ENCODE measurements at places on chromosomes 12 and 14. TPM values are rescaled to one million over a fixed set of nuclear protein-coding genes. Genes with fewer than 3 reads are reported as not detected.

RFX4 gene
- total RNA-seq, result not detected

FAM90A1 gene
- not detected for total RNA-seq

CPM gene
- total RNA-seq, result 11.2 TPM

GRIP1 gene
- total RNA-seq, result 9.2 TPM

CAPRIN2 gene
- 28.6 TPM for total RNA-seq

SERPINA5 gene
- total RNA-seq, result 0.49 TPM

PTGDR gene
- not detected for total RNA-seq

DNA sequence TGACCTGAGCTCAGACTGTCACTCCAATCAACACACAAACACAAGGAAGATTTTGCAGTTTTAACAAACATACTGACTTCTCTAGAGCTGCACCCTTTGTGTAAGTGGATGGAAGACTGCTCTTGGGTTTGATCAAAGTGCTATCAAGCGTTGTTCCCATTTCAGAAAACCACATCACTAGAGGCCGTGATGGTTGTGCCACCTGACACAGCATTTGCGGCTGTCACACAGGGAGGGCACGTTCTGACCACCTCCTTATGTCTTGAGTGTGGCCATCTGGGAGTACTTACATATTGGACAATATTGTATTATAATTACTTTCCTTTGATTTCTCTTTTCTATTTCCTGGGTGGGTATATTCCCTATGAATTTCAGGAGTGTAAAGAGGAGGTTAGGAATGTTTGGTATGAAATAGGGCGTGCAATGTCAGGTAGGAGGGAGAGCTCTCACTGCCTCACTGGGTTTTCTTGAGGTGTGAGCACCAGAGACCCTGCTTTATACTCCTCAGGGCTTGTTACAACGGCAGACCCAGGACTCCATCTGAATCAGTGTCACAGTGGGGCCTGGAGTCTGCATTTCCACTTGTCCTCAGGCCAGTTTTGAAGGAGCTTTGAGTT, 74.3 kb downstream of the SYNE3 start:
- H3K27me3 ChIP-seq, result no peaks in the 10 kb centered on the region
- no peak overlapping the region for H3K4me3 ChIP-seq
- H3K36me3 ChIP-seq, result no peaks in the 10 kb centered on the region
- no peak for DNase-seq
- H3K4me1 ChIP-seq, result no peaks in the 10 kb centered on the region

- no peaks in the 10 kb centered on the region for H3K27me3 ChIP-seq
- H3K4me1 ChIP-seq, result no peaks in the 10 kb centered on the region
- no peak for DNase-seq
- H3K36me3 ChIP-seq, result no peaks in the 10 kb centered on the region
These were observed 144.8 kb downstream of the ASCL1 start for GRCh38 chr12:103102225-103102744.

DNA sequence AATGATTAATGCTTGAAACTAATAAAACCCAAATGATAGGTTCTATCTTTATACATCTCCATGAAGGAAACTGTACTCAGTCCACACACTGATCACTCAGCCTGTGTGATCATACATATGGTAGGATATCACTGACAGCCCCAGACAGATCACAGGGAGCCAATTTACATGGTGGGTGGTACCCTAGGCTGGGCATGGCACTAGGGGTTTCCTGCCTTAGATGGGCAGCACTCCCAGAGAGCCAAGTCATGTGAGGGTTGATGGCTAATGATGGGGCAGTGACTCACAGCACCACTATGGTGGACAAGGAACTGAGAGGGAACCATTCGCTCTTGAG, 89.6 kb upstream of the PTPRR start:
- H3K4me1 ChIP-seq, result no peaks in the 10 kb centered on the region
- no peak for DNase-seq
- H3K4me3 ChIP-seq, result no peak overlapping the region
- H3K27me3 ChIP-seq, result no peaks in the 10 kb centered on the region

GRCh38 chr12:79706156-79706555, 15.4 kb upstream of the PAWR start:
- no peak overlapping the region for H3K4me3 ChIP-seq
- H3K27me3 ChIP-seq, result no peaks in the 10 kb centered on the region
- no peak for DNase-seq
- no peaks in the 10 kb centered on the region for H3K4me1 ChIP-seq
- no peaks in the 10 kb centered on the region for H3K36me3 ChIP-seq

DNA sequence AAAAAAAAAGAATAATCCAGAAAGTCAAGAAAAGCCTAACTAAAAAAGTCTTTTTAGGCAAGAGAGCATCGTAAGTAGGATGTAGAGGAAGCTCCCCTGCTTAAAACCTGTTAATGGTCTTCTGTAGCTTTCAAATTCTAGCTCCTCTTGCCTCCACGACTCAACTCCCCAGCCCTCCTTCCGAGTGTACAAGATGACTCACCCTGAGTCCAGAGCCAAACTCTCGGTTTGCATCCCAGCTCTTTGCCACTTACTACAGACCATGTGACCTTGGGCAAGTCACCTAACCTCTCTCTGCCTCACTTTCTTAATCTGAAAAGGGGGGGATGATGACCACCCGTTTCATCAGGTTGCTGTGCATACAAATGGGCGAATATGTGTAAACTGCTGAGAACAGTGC, 460.4 kb downstream of the DPF3 start:
- no peak for DNase-seq
- H3K27me3 ChIP-seq, result no peaks in the 10 kb centered on the region
- H3K4me1 ChIP-seq, result no peaks in the 10 kb centered on the region
- no peaks in the 10 kb centered on the region for H3K36me3 ChIP-seq
- no peak overlapping the region for H3K27ac ChIP-seq

DNA sequence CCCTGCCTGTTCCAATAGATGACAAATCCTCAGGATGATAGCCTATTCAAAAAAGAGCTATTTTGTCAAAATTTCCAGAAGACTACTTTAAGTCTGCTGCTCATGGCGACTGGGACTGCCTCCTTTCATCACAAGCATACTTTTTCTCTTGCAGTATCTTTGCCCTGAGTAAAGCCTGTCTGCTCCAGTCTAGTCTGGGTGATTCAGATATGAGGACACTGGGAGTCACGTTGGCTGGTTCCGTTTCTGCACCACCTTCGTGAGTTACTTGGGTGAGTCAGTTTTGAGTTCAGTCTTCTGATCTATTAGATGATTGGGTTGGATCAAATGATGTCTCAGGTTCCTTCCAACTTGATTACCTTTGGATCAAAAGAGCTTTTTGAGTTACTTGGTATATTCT, 301.3 kb upstream of the STXBP6 start:
- H3K4me1 ChIP-seq, result no peaks in the 10 kb centered on the region
- H3K4me3 ChIP-seq, result no peak overlapping the region
- no peaks in the 10 kb centered on the region for H3K27me3 ChIP-seq
- DNase-seq, result no peak
- H3K27ac ChIP-seq, result no peak overlapping the region

DNA sequence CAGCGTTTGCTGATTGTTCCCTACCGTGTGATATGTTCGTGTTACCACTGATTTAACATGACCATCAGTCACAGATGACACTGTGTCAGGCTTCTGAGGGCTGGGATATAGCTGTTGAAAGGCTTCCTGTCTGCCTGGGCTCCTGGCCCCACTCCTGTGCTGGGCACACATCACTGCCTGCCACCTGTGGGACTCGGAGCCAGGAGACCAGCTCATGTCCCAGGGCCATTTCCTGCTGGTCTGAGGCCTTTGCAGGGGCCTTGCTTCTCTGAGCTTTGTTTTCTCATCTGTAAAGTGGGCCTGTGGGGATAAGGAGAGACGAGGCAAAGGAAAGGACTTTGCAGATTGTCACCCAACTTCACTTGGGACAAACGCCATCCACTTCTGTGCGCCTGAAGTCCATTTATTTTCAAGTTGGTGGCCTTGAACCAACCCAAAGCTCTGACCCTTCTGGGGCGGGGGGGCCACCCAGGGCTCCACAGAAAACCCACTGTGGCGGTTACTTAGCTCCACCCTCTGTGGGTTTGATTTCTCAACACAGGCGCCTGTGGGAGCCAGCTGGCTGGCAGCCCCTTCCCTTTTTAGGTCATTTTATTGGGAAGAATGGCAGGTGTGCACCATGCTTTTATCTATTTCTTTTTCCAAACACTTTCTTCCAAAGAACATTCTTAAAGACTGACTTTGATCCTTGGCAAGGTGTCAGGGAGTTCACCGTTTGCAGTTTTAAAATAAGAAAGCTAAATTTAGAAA, 54.1 kb downstream of the BEGAIN start:
- peak overlapping the region; percentile 44 for H3K27ac ChIP-seq
- no peaks in the 10 kb centered on the region for H3K27me3 ChIP-seq
- no peaks in the 10 kb centered on the region for H3K36me3 ChIP-seq
- no peak for DNase-seq
- peaks cover 34% of the 10 kb centered on the region for H3K4me1 ChIP-seq

GRCh38 chr14:84789012-84789411, 740.9 kb upstream of the FLRT2 start:
- H3K27me3 ChIP-seq, result no peaks in the 10 kb centered on the region
- no peak overlapping the region for H3K27ac ChIP-seq
- no peaks in the 10 kb centered on the region for H3K4me1 ChIP-seq
- H3K36me3 ChIP-seq, result no peaks in the 10 kb centered on the region
- no peak overlapping the region for H3K4me3 ChIP-seq
- no peak for DNase-seq

- no peak overlapping the region for H3K27ac ChIP-seq
- H3K4me3 ChIP-seq, result no peak overlapping the region
- peaks cover 13% of the 10 kb centered on the region for H3K4me1 ChIP-seq
- DNase-seq, result no peak
- no peaks in the 10 kb centered on the region for H3K27me3 ChIP-seq
These were observed 35.8 kb downstream of the NUMB start for GRCh38 chr14:73422515-73422914.

- no peaks in the 10 kb centered on the region for H3K36me3 ChIP-seq
- no peaks in the 10 kb centered on the region for H3K4me1 ChIP-seq
- no peak overlapping the region for H3K27ac ChIP-seq
- no peak overlapping the region for H3K4me3 ChIP-seq
These were observed 97.7 kb downstream of the ESRRB start for GRCh38 chr14:76473481-76474263.

DNA sequence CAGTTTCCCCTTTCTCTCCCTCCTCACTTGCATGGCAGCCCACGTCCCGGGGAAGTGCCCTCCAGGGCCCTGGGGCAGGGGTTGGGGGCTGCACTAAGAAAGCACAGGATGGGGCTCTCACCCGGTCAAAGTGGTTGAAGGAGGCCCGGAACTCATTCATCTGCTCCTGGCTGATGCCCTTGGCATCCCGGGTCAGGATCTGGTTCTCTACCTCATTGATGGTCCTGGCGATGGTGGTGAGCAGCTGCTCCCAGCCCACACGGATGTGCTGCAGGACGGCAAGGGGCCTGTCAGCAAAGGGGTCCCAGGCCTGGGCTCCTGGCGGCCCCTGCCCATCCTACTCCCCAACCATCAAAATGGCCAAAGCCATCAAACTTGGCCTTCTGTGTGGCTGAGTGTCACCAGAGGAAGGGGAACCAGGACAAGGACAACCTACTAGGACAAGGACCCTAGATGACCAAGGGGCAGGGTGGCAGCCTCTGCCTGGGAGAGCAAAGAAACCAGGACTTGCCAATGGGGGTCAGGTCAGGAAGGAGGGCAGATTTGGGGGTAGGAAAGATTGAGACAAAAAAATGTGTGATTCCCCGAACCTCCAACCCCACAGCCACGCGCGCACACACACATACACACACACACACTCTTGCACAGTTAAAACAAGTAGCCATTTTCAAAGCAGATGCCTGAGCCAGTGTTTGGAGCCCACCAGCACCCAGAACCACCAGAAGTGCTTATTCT, 87.1 kb upstream of the ZFP36L1 start:
- no peak overlapping the region for H3K4me3 ChIP-seq
- H3K4me1 ChIP-seq, result no peaks in the 10 kb centered on the region
- no peaks in the 10 kb centered on the region for H3K27me3 ChIP-seq
- peaks cover 10% of the 10 kb centered on the region for H3K36me3 ChIP-seq

GRCh38 chr14:106129274-106129673, 602.9 kb downstream of the TMEM121 start:
- no peak overlapping the region for H3K27ac ChIP-seq
- H3K36me3 ChIP-seq, result no peaks in the 10 kb centered on the region
- DNase-seq, result no peak
- H3K4me1 ChIP-seq, result no peaks in the 10 kb centered on the region
- no peak overlapping the region for H3K4me3 ChIP-seq
- no peaks in the 10 kb centered on the region for H3K27me3 ChIP-seq

GRCh38 chr14:65933400-65934069, 521.0 kb downstream of the FUT8 start:
- H3K27me3 ChIP-seq, result no peaks in the 10 kb centered on the region
- no peak overlapping the region for H3K27ac ChIP-seq
- no peaks in the 10 kb centered on the region for H3K4me1 ChIP-seq

GRCh38 chr12:110640275-110641025, 26.5 kb downstream of the TCTN1 start:
- H3K4me3 ChIP-seq, result no peak overlapping the region
- H3K27me3 ChIP-seq, result no peaks in the 10 kb centered on the region
- H3K36me3 ChIP-seq, result no peaks in the 10 kb centered on the region
- no peak overlapping the region for H3K27ac ChIP-seq

DNA sequence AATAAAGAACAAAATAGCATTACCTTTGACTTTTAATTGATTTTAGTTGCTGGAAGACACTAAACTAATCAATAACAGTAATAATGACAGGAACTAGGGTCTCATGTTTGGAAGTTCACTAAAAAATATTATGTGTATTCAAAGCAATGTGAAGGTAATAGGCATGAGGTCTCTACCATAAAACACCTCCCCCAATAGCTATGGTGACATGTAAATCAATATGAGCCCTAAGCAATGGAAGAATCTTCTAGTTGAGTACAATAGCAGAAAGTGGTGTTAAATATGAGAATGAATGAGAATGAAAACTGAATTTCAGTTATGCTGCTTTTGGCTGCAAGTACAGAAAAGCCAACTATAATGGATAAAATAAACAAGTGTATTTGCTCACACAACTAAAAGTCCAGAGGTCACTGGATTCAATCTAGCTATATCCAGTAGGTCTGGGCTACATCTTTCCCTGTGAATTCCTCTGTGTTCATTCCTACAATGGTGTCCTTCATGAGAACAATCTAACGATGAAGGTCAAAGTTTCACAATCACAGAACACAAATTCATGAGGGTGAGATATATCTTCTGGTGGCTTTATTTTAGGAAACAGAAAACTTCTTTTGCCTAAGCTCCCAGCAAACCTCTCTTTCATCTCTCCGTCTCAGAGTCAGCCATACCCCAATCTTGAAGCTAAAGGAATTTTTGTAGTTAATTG, 728.0 kb downstream of the FSCB start:
- H3K27me3 ChIP-seq, result no peaks in the 10 kb centered on the region
- H3K4me3 ChIP-seq, result no peak overlapping the region
- no peaks in the 10 kb centered on the region for H3K4me1 ChIP-seq
- no peak for DNase-seq
- H3K36me3 ChIP-seq, result no peaks in the 10 kb centered on the region
- no peak overlapping the region for H3K27ac ChIP-seq
